Sciatic nerve (tissue), 2 donors: ENCODE measurements at places on chromosomes 2 and 18.

GRCh38 chr2:240234503-240234951, 94.1 kb upstream of the OTOS start:
- DNase-seq = no peak

DNA sequence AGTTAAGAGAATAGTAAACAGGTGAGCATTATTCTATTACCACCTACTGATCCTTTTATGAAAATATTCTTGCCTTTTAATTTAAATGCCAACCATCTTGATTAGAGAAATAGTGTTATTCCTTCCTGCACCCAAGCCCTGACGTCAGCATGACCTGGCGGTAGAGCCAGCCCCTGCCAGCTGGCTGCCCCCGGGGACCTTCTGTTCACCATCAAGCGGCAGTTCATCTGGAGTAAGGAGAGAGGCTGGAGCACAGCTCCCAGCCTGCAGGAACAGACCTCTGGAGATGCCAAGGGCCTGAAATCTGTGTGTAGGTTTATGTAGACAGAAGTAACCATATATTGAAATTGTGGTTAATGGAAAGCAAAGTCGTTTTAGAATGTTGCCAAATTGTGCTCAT, 171.8 kb downstream of the GBX2 start:
- no peak for DNase-seq

DNA sequence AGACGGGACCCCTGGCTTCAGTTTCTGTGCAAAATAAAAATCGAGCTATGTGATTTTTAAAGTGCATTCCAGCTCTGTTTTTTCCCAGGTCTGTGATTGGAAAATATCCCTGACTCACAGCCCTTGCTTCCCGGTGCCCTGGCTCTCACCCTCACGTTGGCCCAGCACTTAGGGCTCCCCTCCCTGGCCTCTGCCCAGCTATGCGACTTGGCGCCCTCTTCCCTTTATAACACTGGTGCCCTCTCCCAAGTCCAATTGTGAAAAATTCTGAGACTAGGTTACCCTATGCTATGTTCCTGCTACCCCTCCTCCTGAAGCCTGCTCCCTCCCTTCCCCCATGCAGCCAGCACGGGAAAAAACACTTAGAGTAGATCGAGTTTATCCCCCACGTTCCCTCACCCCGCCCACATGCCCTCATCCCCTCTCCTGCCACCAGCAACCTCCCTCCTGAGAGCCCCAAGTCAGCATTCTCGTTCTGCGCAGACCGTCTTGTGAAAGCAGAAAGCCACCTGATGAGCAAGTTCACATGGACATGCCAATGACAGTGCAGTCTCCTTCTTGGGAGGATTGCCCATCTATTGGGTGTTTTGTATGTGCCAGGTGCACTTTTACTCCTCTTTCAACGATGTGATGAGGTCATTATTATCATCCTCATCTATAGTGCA, 228.8 kb downstream of the VAPA start:
- no peak for DNase-seq

DNA sequence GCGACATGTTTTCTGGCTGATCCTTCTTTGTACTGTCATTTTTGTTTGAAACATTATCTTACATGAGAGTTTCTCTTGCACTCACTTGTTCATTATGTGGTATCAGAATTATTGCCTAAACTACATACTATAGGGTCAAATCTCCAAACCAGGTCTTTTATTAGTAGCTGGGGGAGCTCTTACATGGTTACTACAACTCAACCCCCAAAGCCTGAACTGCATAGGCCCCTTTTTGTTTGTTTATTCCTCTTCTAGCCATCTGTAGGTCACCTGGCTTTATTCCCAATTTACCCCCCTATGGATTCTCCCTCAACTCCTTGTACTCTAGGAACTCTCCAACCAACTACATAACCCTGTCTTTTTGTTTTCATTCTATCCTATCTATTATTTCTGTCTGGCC, 46.7 kb downstream of the PUM2 start:
- DNase-seq = no peak

DNA sequence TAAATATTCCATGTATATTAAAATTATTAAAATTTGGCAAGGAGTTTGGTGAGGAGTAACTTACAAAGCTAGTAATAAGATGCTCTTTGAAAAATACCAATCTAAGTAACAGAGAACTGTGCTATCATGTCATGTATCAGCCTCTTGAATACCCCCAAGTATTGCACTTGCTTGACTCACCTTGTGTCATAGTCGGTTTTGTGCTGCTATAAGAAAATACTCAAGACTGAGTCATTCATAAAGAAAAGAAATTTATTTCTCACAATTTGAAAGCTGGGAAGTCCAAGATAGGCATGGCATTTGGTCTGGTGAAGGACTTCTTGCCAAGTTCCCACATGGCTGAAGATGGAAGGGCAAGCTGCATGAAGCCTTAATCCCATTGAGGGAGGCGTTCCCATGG, 179.2 kb downstream of the MEMO1 start:
- DNase-seq = no peak

- DNase-seq = no peak
These were observed 133.5 kb downstream of the SRBD1 start for GRCh38 chr2:45477546-45477945.

- no peak for DNase-seq
These were observed 289.6 kb downstream of the CDH2 start for GRCh38 chr18:27887287-27887686.
